ENCODE measurements at places on chromosomes 2 and 18.

- DNase-seq, result no peak
These were observed 52.6 kb upstream of the GLI2 start for GRCh38 chr2:120683081-120683480.

- DNase-seq, result no peak
These were observed 192.2 kb upstream of the RASGRP3 start for GRCh38 chr2:33284287-33284686.

DNA sequence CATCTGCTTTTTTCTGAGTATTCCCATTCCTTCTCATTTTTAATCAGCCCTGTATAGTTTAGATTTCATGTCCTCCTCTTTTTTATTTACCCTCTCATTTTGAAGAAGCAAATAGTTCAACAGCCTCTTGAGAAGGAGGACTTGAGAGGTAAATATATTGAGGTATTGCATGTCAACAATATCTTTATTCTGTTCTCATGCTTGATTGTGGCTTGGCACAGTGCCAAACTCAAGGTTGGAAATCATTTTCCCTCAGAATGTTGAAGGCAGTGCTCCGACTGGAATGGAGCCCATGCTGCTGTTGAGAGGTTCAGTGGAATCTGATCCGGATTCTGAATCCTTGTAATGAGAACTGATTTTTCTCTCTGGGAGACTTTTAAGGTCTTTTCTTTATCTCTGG lies 31.0 kb upstream of the GALNT3 start:
- DNase-seq, result no peak

DNA sequence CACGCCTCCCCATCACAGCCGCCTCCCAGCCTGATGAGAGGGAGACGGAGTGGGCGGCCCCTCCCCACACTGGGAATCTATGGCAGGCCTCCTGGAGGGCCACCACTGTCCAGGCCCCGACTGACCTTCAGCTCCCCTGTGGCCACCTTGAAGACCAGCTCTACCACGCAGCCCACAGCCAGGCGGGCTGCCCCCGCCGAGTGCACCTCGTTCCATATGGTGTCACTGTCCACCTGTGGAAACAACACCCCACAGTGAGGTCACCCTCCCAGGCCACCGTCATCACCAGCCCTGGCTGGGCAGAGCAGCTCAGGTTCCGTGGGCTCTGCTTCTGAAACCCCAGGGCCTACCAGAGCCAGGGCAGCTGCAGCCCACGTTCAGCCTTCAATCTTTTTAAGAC lies 242.0 kb downstream of the TWIST2 start:
- DNase-seq, result no peak

GRCh38 chr2:219958941-219959340 lies 331.5 kb downstream of the SLC4A3 start:
- no peak for DNase-seq

Measured in activated CD4-positive, alpha-beta T cell treated with anti-CD3 and anti-CD28 coated beads, Interleukin-2, Interleukin-6, amounts not matched to agents 100 ng/mL and 50 ng/mL, durations not matched to agents 16 hours and 8 hours (primary cell).